LoVo (cell line): ENCODE measurements at places on chromosomes 2 and 18.

GRCh38 chr2:102141970-102142828 lies at the start of gene IL1R1:
Gene IL1R1, plus strand, starts transcription at chr2:102142746. Its CDS starts 14,979 bp downstream, at chr2:102157725.
- peak; percentile 58 for DNase-seq

GRCh38 chr2:196487417-196487816 lies 152.1 kb upstream of the CCDC150 start:
- DNase-seq = no peak

- DNase-seq = no peak
Measured at GRCh38 chr18:68172842-68173549, 541.9 kb downstream of the TMX3 start.

DNA sequence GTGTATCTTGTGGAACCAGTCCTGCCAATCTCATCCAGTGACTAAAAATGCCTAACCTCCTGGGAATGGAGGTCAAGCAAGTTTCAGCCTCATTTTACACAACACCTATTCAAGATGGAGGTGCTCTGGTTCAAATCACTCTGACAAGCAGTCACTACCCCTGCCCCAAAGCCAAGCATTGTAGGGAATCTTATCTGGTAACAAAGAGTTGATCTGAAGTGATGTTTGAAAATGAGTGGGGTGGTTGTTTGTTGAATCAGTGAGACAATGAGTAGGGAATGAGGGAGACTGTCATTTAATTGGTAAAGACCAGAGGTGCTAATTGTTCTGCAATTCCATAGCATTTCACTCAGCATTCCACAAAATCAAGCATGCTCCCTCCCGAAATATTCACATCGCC lies 132.0 kb downstream of the RND3 start:
- no peak for DNase-seq

DNA sequence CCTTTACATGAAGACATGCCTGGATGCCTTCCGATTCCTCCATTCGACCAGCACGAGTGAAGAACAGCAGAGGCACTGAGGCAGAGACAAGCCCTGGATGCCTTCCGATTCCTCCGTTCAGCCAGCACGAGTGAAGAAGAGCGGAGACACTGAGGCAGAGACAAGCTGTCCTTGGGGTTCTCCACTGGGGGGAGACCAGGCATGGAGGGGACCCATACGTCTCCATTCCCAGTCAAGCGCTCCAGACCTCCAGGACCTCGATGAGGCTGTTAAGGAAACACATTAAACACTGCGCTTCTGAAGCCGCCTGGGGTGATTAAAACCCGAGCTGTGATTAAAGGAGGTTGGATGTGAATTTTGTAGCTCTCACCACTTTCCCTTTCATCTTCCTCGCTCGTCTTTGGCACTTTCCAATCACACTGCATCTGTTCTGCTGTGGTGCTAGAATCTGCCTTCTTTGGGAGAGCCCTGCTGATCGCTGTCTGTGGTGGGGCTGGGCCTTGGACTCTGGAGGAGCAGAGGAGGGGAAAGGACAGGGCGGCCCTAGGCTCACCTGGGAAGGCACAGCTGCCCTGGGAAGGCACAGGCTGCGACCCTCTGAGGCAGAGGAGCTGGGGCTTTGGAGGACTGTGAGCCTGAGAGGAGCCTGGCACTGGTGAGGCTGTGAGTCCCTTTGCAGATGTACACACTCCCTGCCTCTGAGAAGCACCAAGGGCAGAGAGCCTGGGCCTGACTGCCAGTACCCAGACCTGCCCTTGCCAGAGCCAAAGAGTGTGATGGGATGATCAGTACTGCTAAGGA lies 463.1 kb upstream of the HS6ST1 start:
- DNase-seq = no peak

DNA sequence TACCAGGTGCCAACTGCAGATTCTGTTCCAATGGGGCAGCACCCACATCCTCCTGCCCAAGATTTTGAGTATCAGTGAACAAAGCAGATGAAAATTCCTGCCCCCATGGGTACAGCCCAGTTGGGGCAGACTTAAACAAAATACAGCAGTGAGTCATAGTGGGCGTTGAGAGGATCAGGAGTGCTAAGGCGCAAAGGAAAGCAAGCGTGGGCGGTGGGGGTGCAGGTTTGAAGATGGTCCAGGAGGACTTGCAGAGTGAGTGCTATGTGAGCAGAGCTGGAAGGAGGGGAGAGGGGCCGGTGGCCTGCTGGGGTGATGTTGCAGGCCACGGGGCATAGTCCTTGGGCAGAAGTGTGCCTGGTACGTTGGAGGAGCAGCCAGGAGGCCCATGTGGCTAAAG lies 24.7 kb downstream of the STEAP3 start:
- DNase-seq = no peak

- no peak for DNase-seq
Measured at GRCh38 chr2:54191361-54192135, 64.5 kb downstream of the TSPYL6 start.

DNA sequence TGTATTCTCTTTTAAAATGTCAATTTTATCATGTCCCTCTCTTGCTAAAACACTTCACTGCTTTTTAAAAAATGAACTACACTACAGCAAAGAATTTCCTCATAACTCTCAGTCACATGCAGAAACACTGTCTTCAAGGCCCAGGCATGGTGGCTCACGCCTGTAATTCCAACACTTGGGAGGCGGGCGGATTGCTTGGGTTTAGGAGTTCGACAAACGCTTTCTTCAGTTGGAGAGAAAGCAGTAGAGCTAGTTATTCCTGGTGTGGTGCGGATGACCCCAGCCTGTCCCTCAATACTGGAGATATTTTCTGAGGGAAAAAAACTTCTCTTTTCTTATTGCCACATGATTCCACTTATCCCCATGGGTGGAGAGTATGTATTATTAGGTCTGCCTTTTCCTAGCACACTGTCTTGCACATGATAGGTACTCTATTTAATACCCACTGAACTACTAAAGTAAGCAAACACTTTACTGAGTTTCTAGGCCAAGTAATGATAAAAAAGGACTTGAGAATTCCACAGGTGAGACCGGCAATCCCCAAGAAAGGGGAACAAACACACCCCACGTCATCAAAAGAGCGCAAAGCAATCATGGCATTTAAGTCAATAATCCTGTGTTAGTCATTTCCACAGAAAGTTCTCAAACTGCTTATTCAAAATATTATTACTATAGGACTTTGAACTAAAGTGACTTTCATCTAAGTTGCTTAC lies 77.1 kb downstream of the SPIRE1 start:
- DNase-seq = no peak

GRCh38 chr2:219628986-219629901 lies 1.8 kb downstream of the SLC4A3 start:
- no peak for DNase-seq

DNA sequence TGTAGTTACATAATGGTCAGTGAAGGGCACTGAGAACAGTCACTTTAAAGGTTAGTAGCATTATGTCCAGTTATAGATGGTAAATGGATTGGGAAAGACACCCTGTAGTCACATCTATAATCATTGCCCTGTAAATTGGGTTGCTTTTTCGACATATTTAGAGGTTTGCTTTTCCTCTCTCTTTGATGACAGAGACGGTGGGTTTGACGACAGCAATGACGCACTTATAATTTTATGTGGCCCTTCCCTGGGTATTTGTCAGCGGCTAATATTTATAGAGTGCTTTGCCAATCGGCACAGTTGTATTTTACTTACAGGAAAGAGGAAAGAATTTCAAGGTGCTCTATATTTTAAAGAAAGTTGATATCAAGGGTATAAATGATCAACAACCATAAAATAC lies 2.8 kb downstream of the CPS1 start:
- DNase-seq = no peak

DNA sequence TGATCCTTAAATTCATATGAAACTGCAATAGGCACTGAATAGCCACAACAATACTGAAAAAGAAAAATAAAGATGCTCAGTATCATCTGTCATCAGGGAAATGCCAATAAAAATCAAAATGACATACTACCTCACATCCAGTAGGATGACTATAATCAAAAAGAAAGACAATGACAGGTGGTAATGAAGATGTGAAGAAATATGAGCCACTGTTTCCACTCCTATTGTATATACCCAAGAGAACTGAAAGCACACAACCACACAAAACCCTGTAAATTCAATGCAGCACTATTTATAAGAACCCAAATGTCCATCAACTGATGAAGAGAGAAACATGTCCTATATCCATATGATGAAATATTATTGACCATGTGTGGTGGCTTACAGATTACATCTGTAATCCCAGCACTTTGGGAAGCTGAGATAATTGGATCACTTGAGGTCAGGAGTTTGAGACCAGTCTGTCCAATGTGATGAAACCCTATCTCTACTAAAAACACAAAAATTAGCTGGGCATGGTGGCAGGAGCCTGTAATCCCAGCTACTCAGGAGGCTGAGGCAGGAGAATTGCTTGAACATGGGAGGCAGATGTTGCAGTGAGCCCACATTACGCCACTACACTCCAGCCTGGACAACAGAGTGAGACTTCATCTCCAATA lies 39.9 kb downstream of the MAP3K2 start:
- DNase-seq = no peak

DNA sequence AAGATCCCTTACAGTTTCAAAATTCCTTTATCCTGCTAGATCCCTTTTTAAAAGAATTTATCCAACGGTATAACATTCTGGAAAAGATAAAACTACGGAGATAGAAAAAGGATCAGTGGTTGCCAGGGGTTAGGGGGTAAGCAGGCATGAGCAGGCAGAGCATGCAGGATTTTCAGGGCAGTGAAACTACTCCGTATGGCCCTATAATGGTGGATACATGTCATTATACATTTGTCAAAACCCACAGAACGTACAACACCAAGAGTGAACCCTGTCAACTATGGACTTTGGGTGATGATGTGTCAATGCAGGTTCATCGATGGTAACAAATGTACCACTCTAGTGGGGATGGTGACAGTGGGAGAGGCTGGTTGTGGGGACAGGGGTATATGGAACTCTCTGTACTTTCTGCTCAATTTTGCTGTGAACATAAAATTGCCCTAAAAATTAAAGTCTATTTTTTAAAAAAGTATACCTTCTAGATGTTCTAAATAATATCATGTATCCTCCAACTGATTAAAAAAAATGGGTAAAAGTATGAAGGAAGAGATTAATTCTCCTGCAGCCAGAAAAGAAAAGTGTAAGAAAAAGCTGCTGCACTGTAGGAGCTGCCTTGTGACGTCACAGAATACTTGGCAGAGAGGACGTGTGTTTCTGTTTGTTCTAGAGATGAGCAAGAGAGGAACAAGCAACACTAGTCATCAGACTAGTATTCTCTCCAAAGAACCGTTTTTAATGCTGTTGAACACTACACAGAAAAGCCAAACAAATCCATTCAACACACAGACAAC lies 23.6 kb downstream of the ANKRD44 start:
- peak; percentile 28 for DNase-seq

- no peak for DNase-seq
Measured at GRCh38 chr2:136129601-136130000, 11.7 kb upstream of the CXCR4 start.

- DNase-seq = no peak
Measured at GRCh38 chr2:116413659-116414058, 1400.8 kb upstream of the DDX18 start.

- no peak for DNase-seq
Measured at GRCh38 chr2:33984131-33984530, 385.0 kb upstream of the FAM98A start.

DNA sequence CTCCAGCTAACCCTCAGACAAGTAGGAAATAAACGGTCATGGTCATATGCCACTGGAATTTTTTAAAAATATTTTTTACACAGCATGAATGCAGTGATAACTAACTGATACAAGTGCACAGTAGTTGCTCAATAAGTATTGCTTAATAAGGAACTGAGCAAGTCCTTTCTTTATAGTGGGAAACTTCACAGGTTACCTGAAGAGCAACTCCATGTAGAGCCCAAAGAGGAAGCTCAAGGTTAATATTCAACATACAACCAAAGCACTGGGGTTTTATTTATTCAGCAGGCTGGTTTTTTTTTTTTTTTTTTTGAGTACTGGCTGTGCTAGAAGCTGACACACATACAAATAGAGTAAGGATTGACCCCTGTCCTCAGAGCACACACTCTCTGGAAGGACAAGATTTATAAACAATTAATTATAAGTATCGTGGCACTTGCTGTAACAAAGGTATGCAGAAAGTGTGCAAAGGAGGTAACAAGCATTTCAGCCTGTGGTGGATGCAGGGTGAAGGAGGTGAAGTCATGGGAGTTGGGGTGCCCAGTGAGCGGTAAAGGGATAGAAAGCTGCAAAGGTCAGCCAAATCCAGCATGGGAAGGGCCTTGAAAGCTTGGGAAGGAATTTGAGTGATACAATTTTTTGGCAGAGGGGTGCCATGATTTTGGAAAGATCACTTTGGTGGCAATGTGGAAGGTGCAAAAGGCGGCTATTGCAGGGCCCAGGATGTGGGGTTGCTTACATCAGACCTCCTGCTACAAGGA lies 52.7 kb downstream of the ATOH8 start:
- no peak for DNase-seq

DNA sequence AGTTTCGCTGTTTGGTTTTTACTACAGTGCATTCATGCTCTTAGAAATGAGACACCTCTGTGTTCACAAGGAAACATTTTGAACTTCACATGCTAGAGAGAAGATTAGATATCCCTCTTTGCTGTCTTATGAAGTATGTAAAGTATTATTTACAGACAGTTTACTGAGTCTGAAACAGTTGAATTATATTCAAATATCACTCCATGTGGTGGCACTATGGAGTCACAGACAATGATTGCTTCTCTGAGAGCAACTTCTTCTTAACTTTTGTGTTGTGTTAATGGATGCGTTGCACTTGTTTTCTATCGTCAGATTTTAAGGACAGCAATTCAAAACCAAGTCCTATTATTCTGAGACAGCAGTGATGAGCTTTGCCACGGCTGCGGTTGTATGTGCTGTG lies 823.6 kb downstream of the GALR1 start:
- DNase-seq = no peak

GRCh38 chr2:120556911-120557310 lies 178.8 kb upstream of the GLI2 start:
- no peak for DNase-seq

DNA sequence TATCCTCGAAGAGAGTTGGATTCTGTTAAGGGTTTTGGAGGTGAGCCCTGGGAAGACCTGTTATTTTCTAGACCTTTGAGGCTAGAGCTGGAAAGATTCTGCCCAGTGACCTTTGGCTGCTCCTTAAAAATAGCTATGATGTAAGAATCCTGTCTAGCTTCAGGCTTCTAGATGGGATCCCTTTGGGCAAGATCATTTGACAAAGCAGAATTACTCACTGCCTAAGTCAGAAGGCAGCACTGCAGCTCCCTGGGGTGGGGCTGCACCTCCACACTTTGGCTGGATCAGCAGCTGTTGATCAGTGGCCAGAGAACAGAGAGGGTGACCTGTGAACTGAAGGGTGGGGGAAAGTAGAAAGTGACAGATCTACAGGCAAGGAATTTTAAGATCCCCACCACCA lies 103.8 kb downstream of the ASAP2 start:
- DNase-seq = peak; percentile 51

DNA sequence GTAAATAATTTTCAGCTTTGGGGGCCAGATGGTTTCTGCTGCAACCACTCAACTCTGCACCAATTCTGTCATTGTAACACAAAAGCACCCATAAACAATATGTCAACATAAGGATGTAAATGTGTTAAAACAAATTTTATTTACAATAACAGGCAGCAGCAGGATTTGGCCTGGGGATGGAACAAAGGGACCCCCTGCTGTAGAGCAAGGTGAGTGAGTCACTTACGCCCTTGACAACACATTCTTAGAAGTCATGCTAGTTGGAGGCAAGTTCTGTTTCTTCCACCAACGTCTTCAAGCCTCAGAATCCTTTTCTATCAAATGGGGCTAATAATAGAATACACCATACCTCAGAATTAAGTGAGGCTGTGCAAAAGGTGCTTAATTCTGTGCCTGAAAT lies 610.2 kb upstream of the SYT4 start:
- DNase-seq = no peak
